ENCODE measurements at places on chromosomes 2 and 18.

DNA sequence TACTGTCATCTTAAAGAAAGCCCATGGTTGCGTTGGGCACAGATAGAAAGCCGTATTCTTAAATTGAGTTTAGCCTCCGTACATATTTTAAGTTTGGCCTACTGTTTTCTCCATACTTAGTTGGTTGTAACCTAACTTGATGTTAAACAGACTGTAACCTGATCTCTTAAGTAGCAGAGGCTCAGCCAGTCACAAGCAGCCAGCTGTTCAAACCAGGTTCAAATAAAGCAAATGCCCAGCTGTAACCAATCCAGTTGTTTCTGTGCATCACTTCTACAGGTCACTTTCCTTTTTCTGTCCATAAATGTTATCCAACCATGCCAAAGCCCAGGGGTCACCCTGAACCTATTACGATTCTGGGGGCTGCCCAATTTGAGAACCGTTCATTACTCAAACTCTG, 10.0 kb upstream of the THADA start:
- no peak for DNase-seq

GRCh38 chr18:63788447-63789096, 13.4 kb downstream of the SERPINB7 start:
- DNase-seq, result peak; percentile 86

GRCh38 chr2:193963472-193964119, 1693.4 kb upstream of the SLC39A10 start:
- no peak for DNase-seq

DNA sequence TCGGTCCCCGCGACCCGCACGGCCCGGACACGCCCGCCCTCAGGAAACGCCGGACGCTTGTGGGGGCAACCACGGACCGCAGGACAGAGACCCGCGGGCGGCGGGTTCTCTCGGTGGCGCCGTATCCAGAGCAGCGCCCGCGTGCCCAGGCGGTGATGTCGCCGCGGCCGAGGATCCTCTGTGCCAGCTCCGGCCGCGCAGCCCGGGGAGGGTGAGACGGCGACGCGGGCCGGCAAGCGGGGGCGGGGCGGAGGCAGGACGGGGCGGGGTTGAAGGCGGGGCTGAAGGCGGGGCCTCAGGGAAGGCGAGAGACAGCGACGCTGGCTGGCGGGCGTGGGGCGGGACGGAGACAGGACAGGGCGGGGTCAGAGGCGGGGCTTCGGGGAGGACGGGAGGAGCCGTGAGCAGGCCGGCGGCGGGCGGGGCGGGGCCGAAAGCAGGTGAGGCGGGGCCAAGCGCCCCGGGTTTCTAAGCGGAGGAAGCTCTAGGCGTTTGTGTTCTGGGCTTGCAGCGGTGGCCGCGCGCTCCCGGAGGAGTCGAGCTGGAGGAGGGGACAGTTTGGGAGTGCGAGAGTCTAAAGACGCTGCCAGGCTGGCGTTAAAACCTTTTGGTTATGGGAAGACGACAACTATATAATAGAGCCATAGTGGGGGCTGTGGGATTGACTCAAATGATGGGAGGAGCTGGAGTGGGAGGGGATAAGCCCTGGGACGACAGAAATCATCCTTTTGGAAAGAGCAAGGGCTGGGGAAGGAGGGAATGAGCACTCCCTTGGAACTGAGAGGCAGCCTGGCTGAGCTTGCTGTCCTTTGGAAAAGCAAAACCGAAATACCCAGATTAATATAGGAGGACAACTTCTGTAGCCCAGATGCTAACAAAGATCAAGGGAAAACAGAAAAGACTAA, at the start of gene DSEL:
Gene DSEL (minus strand): TSS at position 182 of the 905 bp plus-strand sequence. CDS start 2,112 bp downstream, outside the sequence.
- peak; percentile 77 for DNase-seq

DNA sequence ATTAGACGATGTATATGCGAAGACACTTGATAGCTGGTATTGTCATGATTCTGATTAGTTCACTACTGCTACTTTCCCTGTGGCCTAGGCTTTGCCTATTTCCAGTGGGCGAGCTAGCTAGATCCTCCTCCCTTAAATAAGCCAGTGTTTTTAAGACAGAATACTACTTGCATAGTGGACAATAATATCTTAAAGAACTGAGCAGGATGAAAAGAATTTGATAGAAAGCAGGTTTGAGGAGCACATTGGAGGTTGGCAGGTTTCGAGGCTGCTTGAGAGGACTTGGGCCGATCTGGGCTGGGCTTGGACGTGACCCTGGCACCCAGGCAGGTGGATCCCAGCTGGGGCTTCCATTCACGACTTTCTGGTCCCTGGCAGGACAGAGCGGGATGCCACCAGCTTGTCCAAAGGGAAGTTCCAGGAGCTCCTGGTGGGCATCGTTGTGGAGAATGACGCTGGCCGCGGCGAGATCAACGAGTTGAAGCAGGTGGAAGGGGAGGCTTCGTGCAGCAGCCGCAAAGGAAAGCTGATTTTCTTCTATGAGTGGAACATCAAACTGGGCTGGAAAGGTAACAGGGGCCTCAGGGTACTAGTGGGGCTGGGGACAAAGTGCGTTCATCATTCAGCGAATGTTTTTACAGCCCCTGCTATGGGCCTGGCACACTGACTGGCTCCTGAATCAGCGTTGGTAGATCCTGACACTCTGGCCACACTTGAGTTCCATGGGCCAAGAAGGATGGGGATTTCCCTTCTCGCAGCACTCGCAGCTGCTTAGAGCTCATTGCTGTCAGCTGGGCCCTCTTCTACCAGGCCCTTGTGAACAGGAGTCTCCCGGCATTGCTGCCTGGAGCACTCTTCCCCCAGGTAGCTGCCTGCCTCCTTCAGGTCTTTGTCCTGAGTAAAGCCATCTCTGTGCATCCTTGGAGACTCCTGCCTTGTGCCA, 16.9 kb downstream of the C2orf74 start:
- DNase-seq, result no peak
